Calu3 (cell line): ENCODE measurements at places on chromosomes 1 and 21. TPM values are rescaled to one million over a fixed set of nuclear protein-coding genes. Genes with fewer than 3 reads are reported as not detected.

The FLG2 gene
- total RNA-seq, result not detected in 2 replicates

The NPR1 gene
- not detected in 2 replicates for total RNA-seq

- no peaks in the 10 kb centered on the region for H3K36me3 ChIP-seq
- no peak overlapping the region for H3K4me3 ChIP-seq
- no peak for DNase-seq
- no peaks in the 10 kb centered on the region for H3K4me1 ChIP-seq
Observed at GRCh38 chr1:76351655-76352054, 277.1 kb downstream of the ST6GALNAC3 start.

DNA sequence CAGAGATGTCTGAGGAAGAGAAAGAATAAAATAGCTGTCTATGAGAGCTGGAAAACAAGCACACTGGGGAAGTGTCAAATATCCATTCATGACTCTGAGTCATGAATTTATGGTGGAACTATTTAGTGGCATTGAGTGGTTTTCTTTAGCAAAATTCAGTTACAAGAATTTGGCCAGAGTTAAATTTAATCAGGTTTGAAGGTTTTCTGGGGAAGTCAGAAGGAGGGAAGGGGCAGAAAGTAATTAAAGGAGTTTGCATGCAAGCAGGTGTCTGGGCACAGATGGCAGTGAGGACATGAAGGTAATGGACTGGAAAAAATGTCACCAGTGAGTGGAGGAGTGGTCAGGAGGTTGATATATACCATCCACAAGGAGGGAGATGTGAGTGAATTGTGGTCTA lies 121.9 kb upstream of the IVNS1ABP start:
- no peak overlapping the region for H3K27ac ChIP-seq
- no peak for DNase-seq
- H3K27me3 ChIP-seq, result no peaks in the 10 kb centered on the region
- no peaks in the 10 kb centered on the region for H3K4me1 ChIP-seq
- no peaks in the 10 kb centered on the region for H3K36me3 ChIP-seq

DNA sequence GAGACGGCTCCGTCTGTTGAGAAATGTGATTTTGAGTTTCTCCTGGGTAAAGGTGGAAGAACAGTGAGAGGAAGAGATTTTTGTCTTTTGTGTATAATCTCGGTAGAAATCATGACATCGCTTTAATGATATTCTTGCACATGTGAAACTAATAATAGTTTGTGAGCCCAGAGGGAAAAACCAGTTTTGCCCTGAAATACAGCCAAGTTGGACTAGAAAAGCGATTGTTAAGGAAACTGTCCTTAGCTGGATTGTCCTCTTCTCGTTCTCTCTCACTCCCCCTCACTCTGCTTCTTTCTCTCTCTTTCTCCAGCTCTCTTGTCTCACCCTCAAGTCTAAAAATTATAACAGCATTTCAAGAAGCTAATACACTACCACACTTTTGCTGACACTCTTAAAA lies 17.1 kb downstream of the KCNJ6 start:
- H3K27me3 ChIP-seq, result peaks cover 88% of the 10 kb centered on the region
- no peaks in the 10 kb centered on the region for H3K36me3 ChIP-seq
- no peaks in the 10 kb centered on the region for H3K4me1 ChIP-seq
- H3K27ac ChIP-seq, result no peak overlapping the region
- no peak for DNase-seq

GRCh38 chr1:228848406-228848805 lies 113.1 kb downstream of the RHOU start:
- no peak for DNase-seq
- H3K4me3 ChIP-seq, result no peak overlapping the region
- no peaks in the 10 kb centered on the region for H3K36me3 ChIP-seq
- peaks cover 39% of the 10 kb centered on the region for H3K4me1 ChIP-seq
- no peaks in the 10 kb centered on the region for H3K27me3 ChIP-seq

DNA sequence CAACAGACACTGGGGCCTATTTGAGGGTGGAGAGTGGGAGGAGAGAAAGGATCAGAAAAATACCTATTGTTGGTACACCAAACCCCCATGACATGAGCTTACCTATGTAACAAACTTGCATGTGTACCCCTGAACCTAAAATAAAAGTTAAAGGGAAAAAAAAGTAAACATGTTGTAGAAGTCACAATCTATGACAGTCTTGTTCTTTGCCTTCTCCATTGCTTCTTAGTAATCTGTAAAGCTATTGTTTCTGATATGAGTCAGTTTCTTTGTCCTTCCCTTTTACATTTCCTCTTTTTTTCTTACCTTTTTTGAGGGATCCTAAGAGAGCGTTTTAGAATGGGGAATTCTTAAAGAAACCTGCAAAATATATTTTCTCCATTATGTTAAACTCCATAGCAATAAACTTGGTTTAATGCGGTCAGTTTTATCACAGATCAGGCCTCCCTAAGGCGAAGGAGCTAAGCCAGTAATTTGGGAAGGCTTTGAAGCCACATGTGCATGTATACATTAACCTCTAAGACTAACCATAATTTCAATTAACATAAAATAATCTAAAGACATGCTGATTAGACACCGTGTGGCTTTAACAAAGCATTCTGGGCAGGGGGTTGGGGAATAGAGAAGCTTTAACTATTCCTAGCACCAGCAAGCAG lies 77.8 kb upstream of the C1orf105 start:
- peaks cover 26% of the 10 kb centered on the region for H3K4me1 ChIP-seq
- no peaks in the 10 kb centered on the region for H3K27me3 ChIP-seq
- no peaks in the 10 kb centered on the region for H3K36me3 ChIP-seq
- no peak overlapping the region for H3K4me3 ChIP-seq
- H3K27ac ChIP-seq, result peak overlapping the region; percentile 82

- no peak overlapping the region for H3K27ac ChIP-seq
- H3K27me3 ChIP-seq, result no peaks in the 10 kb centered on the region
- peaks cover 38% of the 10 kb centered on the region for H3K4me1 ChIP-seq
- H3K4me3 ChIP-seq, result no peak overlapping the region
- no peak for DNase-seq
- peaks cover 15% of the 10 kb centered on the region for H3K36me3 ChIP-seq
Observed at GRCh38 chr1:17196496-17197185, 8.3 kb upstream of the PADI1 start.

The TMPRSS15 gene
- total RNA-seq, result not detected in 2 replicates

The CASZ1 gene
- total RNA-seq, result 12.6 and 16.5 TPM in 2 replicates

DNA sequence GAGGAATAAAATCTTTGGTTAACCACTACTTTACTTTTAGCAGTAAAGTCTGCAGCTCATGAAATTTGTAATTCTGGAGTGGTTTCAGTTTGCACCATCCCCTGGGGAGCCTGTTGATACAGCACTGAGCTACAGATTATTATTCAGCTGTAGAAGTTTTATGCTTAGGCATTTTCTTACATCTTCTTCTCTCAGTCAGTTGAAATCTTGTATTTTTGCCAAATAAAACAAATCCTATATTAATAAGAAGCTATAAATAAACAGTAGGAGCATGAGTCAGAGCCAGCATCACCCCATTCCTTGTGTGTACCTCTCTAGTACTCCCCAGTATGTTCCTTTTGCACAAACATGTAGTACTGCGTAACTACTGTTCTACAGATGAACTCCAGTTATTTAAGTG lies 118.9 kb downstream of the ATF6 start:
- peak; percentile 21 for DNase-seq
- no peaks in the 10 kb centered on the region for H3K27me3 ChIP-seq
- no peaks in the 10 kb centered on the region for H3K36me3 ChIP-seq
- H3K4me1 ChIP-seq, result peaks cover 9% of the 10 kb centered on the region
- no peak overlapping the region for H3K27ac ChIP-seq
- no peak overlapping the region for H3K4me3 ChIP-seq

GRCh38 chr1:25170439-25170838 lies 61.9 kb downstream of the SYF2 start:
- no peak overlapping the region for H3K27ac ChIP-seq
- no peaks in the 10 kb centered on the region for H3K36me3 ChIP-seq
- DNase-seq, result no peak
- no peaks in the 10 kb centered on the region for H3K27me3 ChIP-seq

DNA sequence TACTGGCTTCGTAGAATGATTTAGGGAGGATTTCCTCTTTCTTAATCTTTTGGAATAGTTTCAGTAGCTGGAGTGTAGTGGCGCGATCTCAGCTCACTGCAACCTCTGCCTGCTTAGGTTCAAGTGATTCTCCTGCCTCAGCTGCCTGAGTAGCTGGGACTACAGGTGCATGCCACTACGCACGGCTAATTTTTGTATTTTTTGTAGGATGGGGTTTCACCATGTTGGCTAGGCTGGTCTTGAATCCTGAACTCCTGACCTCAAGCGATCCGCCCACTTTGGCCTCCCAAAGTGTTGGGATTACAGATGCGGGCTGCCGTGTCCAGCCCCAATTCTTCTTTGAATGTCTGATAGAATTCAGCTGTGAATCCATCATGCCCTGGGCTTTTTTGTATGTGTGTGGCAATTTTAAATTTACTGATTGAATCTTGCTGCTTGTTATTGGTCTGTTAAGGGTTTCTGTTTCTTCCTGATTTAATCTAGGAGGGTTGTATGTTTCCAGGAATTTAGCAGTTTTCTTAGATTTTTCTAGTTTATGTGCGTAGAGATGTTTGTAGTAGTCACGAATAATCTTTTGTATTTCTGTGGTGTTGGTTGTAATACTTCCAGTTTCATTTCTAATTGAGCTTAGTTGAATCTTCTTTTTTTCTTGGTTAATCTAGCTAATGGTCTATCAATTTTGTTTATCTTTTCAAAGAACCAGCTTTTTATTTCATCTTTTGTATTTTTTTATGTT lies 15.3 kb downstream of the MAN1C1 start:
- H3K27me3 ChIP-seq, result peaks cover 61% of the 10 kb centered on the region
- no peaks in the 10 kb centered on the region for H3K36me3 ChIP-seq
- DNase-seq, result no peak
- H3K4me1 ChIP-seq, result no peaks in the 10 kb centered on the region
- no peak overlapping the region for H3K4me3 ChIP-seq
- no peak overlapping the region for H3K27ac ChIP-seq

The SPRR2A gene
- not detected in 2 replicates for total RNA-seq

DNA sequence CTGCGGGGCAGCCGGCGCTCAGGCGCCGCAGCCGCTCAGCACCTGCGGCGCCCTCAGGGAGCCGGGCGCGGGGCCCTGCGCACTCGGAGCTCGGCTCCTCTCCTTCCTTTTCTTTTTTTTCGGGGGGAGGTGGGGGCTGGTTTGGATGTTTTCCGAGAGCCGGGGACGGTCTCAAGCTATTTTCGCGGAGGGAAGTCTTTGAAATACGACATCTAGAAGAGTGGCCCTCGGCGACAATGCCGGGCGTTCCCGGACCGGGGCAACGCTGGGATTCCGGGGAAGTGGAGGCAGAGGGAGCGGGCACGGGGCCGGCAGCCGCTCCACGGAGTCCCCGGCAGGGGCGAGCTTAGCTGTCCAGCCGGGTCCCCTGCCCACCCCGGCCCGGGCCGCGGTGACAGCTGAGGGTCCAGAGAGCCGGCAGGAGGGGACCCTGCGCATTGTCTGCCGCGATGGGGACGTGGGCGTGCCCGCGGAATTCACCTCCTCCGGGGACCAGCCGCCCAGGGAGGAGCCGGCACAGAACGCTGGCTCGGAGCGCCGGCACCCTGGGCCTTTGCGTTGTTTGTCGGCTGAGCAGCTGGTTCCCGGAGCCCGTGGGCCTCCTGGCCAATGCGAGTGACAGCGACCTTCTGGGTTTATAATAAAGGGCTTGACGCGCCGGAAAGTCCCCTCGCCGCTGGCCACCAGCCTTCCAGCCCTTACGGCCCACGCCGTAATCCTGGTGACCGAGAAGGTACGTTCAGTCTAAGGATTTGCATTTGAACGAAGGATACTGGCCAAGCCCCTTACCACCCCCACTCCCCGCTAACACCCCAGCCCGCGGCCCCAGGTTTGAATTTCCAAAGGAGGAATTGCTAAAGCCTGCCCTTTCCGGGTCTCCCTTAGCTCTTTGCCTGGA lies 582 bp downstream of the SLC37A1 start:
- H3K27ac ChIP-seq, result peak overlapping the region; percentile 28
- peaks cover 21% of the 10 kb centered on the region for H3K4me1 ChIP-seq
- no peaks in the 10 kb centered on the region for H3K27me3 ChIP-seq

DNA sequence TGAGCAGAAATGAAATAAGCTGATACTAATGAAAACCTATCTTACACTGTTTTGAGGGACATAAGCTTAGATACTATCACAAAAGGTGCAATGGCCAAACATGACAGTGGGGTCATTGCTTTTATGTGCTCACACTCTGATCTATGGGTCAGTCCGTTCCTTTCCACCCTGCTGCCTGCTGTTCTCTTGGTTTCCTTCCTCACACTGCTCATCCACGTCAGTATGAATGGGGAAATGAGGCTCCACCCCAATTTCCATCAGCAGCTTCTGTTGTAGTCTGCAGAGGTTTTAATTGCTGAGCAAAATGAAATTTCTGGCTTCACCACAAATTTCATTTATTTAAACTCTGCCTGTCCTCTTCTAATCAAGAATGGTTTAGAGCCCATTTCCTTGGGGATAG lies 155.2 kb downstream of the GABPA start:
- no peak overlapping the region for H3K27ac ChIP-seq
- no peaks in the 10 kb centered on the region for H3K27me3 ChIP-seq
- peaks cover 28% of the 10 kb centered on the region for H3K4me1 ChIP-seq
- no peak overlapping the region for H3K4me3 ChIP-seq
- DNase-seq, result no peak
- H3K36me3 ChIP-seq, result peaks cover 37% of the 10 kb centered on the region

The VHLL gene
- 0.81 and 1.5 TPM in 2 replicates for total RNA-seq

DNA sequence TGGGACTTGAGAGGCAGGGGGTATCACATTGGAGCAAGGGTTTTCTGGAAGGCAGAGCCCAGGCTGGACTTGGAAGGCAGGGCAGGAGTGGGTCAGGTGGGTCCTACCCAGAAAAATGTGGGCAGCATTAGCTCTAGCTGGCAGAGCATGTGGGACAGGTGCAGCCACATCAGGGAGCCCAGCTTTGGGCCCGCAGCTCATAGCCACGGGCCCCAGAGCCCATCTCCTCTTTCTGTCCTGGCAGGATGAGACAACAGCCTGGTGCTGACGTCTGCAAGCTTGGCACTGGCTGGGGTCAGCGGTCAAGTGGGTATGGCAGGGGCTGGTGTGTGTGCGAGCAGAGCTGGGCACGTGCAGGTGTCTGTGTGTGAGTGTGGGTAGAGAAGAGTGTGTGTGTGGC lies 154.7 kb downstream of the GRIK3 start:
- H3K27me3 ChIP-seq, result peaks cover 7% of the 10 kb centered on the region
- no peak overlapping the region for H3K27ac ChIP-seq
- H3K36me3 ChIP-seq, result no peaks in the 10 kb centered on the region
- no peak for DNase-seq
- no peaks in the 10 kb centered on the region for H3K4me1 ChIP-seq

GRCh38 chr21:29151931-29152330 lies 21.5 kb downstream of the MAP3K7CL start:
- H3K27me3 ChIP-seq, result no peaks in the 10 kb centered on the region
- no peak for DNase-seq
- no peak overlapping the region for H3K4me3 ChIP-seq
- no peak overlapping the region for H3K27ac ChIP-seq

GRCh38 chr1:165116732-165117131 lies 239.8 kb downstream of the LMX1A start:
- no peak overlapping the region for H3K27ac ChIP-seq
- H3K36me3 ChIP-seq, result no peaks in the 10 kb centered on the region
- peaks cover 7% of the 10 kb centered on the region for H3K4me1 ChIP-seq
- DNase-seq, result peak; percentile 35
- no peak overlapping the region for H3K4me3 ChIP-seq
- H3K27me3 ChIP-seq, result peaks cover 78% of the 10 kb centered on the region
